ENCODE measurements at places on chromosomes 13 and 19.
A peak's percentile ranks its signal among the peaks of the same experiment; 100 is the strongest.

DNA sequence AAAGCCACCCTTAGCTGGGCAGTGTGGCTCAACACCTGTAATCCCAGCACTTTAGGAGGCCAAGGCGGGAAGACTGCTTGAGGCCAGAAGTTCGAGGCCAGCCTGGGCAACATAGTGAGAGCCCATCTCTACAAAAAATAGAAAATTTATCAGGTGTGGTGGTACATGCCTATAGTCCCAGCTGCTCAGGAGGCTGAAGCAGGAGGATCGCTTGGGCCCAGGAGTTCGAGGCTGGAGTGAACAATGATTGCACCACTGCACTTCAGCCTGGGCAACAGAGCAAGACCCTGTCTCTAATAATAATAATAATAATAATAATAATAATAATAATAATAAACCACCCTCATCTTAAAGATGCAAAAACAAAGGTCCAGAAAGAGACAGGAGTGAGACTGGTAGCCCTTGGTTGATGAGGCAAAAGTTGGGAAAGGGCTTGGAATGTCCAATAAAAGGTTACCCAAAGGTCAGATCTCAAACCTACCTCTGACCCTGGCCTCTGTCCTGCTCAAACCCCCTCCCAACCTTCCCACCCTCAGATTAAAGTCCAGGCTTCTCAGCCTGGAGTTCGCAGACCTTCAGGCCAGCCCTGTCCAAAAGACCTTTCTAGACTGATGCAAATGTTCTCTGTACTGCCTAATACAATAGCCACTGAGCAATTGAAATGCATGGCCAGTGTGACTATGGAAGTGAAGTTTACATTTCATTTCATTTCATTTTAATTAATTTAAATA lies 9.1 kb downstream of the ZNF575 start:
- DNase-seq = no peak

DNA sequence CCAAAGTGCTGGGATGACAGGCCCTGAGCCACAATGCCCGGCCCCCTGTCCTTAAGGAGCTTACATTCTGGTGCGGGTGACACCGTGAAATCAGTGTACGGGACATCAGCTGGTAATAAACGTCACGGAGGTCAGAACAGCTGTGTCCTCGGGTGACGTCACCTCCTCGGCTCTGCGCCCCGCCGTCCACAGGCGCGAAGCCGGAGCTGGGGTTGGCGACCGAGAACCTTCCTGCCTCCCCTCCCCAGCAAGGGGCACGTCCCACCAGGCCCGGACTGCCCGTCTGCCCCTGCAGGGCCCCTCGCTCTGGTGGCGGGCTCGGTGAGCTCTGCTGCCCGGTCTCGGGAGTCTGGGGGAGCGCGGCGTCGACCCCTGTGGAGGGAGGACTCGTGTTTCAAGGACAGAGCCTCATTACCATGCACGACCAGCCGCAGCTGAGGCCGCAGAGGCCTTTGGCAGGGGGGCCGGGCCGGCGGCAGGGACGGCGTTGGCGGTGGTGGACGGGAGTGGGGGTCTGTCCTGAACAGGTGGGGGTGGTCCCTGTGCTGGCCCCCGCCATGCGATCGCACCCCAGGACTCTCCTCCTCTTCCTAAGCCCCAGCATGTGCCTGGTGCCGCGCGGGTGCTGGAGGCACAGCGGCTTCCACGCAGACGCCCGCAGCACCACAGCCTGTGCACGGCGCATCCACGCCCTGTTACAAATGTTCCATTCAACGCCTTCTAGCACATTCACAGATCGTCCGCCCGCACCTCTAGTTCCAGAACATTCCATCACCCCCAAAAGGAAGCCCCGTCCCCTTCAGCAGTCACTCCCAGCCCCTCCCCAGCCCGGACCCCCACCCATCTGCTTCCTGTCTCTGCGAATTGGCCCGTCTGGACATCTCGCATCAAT lies 5.4 kb downstream of the LINGO3 start:
- peak; percentile 50 for DNase-seq

- DNase-seq = no peak
Observed at GRCh38 chr19:17611462-17612244, 56.2 kb downstream of the COLGALT1 start.

- DNase-seq = no peak
Observed at GRCh38 chr19:4164262-4164661, 10.8 kb downstream of the CREB3L3 start.

- no peak for DNase-seq
Observed at GRCh38 chr13:77429320-77430142, 102.6 kb upstream of the MYCBP2 start.

DNA sequence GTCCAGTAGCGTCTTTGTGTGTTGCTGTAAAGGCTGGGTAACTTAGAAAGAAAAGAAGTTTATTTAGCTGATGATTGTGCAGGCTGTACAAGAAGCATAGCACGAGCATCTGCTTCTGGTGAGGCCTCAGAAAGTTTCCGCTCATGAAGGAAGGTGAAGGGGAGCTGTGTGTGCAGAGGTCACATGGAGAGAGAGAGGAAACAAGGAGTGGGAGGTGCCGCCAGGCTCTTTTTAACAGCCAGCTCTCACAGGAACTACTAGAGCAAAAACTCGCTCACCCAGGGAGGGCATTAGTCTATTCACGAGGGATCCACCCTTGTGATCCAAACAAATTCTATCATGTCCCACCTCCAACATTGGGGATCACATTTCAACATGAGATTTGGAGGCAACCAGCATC lies 99.8 kb downstream of the GPR12 start:
- no peak for DNase-seq

DNA sequence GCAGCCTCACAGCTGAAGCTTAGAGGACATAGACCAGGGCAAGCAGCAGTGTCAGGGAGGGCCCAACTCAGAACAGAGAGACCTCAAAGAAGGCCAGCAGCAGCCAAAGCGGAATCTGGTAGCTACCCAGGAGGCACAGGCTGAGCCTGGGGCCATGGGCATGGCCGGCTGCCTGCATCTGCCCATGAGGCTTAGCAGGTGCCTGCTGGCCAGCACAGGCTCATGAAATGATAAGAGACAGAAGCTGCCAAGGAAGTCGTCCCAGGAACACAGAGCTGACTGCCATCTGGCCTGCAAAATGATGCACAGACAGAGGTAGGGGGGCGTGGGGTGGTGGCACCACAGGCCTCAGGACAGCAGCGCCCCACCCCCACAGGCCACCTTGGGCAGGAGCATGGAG lies 29.2 kb downstream of the TUBA3C start:
- no peak for DNase-seq

DNA sequence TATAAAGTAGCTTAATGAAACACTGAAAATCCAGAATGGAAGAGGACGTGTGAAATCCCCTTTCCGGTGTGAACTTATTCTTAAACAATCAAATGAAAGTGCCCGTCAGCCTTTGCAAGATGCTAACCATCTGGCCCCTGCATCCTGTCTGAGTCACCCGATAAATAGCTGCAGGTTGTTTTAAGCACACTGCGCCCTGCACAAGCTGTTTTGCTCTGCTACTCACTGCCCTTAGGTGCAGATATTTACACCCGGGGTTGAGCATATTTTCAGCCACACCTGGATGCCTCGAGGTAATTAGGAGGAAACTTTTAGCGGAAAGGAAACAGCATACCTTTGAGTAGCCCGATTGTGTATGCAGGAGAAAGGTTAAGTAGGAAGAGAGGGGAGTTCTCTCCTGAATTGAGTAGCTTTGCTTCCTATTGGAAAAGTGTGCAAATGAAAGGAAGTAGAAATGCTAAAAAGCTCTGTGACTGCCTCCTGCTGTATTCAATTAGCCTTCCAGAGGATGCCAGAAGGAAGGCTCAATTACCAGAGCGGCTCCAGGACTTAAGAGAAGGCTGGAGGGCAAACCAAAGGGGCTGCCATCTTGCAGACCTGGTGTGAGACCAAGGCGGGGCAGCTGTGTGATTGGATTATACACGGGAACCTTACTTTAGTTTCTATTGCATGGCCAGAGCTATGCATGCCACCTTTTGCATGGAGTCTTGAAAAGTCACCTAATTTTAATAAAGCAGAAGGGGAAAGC lies 42.5 kb downstream of the IRS2 start:
- DNase-seq = peak; percentile 38

DNA sequence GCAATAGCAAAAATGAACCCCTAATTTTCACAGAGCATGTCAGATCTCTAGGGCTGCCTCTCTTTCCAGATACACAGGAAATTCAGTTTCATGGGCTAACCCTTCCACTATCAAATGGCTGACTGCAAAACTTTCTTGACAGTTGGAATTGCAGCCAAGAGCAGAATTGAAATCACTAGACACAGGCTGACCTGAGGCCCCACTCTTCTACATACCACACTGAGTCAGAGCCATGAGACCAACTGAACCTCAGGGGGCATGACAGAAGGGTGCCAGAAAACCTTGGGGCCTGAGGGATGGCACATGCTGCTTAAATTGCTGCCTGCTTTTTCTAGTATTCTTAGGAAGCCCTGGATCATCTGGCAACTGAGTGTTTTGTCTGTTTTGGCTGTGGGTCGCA lies 1.7 kb upstream of the DLEU7 start:
- no peak for DNase-seq

DNA sequence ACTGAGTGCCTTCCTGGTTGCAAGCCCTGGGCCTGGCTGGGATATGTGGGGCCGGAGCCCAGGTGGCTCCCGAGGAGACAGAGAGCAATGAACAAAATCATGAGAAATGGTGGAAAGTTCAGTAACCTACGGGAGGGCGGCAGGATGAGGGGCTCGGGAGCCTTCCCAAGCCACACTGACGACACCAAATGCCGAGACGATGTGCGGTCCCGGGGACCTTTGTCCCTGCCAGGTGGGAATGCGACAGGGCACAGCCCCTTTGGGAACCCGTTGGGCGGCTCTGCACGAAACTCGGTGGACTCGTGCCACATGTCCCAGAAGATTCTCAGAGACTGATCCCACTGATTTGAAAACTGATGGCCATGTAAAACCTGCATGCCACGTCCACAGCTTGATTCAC lies 11.7 kb upstream of the ZNF14 start:
- no peak for DNase-seq

- no peak for DNase-seq
Observed at GRCh38 chr19:3189702-3190469, 4.2 kb downstream of the NCLN start.

DNA sequence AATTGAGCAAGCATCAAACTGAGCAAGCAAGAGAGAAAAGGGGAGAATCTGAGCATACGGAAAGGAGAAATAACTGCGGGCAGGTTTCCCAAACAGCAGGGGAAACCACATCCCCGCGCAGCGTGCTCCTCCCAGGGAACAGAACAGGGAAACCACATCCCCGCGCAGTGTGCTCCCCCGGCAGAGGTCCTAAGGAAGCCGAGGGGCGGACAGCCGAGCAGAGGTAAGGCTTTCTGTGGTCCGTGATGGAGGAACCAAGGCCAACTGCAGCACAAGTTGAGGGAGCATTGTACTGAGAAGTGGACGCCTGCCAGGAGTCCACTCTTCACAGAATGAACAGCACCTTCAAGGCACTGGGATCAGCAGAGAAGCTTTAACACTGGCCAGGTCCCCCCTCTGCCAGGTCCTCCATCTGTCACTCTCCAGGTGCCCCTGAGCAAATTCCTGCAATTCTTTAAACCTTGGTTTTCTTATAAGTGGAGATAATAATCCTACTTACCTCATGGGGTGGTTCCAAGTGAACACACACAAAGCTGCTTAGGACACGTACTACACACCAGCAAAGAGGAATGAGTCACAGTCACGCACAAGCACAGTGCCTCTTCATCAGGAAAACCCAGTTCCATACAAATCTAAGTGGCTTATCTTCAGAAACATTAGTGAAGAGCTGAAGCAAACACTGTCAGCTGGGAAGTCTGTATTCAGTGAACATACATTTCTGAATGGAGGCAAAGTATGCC lies 23.0 kb upstream of the LAMP1 start:
- no peak for DNase-seq

GRCh38 chr19:56933014-56933705 lies 92.6 kb upstream of the PEG3 start:
- DNase-seq = no peak

- no peak for DNase-seq
Observed at GRCh38 chr19:21839976-21840375, 4.0 kb upstream of the ZNF43 start.

- DNase-seq = no peak
Observed at GRCh38 chr13:45516757-45517156, 52.0 kb downstream of the COG3 start.

DNA sequence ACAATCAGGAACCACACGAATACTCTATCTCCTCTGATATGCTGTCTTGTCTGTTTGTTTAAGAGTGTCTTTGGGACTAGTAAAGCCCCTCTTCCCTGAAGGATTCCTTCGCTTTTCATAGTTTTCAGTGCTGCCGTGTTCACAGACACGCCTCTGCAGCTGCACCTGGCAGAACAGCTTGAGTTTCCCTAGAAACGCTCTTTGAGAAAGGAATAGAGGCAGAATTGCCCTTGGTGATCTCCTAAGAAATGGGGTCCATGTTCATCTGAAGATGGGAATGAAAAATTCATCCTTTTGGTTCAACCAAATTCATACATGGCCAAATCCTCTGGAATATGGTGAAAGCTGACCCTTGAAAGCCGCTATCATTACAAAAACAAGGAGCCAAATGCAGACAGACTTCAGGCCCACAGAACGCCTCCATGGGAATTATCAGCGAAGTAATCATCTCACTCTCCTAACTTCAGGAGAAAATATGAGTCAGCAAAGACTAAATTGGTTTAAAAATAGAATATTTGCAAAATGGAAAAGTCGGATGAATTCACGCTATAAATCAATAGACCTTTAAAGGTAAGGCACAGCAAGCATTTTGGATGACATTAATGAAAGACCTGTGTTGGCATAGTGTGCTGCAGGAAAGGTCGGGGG lies 5.5 kb downstream of the SACS start:
- no peak for DNase-seq

DNA sequence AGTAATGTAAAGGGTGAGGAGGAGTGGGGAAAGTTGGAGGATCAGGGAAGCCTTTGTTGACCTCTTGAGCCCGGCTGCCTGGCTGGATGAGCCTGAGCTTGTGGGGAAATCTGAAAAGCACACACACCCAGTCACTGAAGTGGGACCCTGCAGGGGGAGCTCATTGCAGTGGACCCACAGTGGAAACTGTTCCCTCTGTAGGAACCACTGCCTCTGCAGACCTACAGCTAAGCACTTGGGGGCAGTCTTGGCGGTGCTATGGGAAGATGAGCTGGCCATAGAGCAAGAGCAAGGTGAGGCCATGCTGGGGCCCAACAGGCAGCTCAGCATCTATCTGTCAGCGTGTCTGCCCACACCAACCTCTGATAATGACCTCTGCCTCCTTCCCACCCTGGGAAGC lies 294.8 kb downstream of the TSHZ3 start:
- DNase-seq = peak; percentile 67

DNA sequence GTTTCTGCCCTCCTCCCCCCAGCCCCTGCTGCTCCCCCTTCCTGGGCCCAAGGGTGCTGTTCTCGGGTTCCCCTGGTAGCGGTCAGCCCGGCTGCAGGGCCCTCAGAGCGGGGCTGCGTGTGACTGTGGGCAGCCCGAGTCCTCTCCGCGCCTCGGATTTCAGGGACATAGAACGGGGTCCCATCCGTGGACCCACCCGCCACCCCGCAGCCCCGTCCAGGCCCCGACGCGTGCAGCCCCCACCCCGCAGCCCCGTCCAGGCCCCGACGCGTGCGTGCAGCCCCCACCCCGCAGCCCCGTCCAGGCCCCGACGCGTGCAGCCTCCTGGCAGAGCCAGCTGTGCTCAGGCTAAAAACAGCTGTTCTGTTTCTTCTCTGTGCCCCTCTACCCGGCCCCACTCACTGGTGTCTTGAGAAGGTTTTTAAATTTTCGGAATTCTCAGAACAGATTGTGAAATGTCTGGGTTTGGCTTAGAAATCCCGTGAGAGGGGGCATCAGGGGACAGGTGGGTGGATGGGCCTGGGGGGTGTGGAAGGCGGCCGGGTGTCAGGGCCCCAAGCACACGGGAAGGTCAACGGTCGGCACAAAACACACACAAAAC lies 5.5 kb upstream of the PRTN3 start:
- peak; percentile 61 for DNase-seq

- peak; percentile 13 for DNase-seq
Observed at GRCh38 chr19:5144545-5145179, 175.7 kb downstream of the KDM4B start.

- no peak for DNase-seq
Observed at GRCh38 chr13:47294691-47295090, 397.8 kb upstream of the HTR2A start.
